K562 (cell line): ENCODE measurements at places on chromosomes 6 and 20.
A peak's percentile ranks its signal among the peaks of the same experiment; 100 is the strongest.

GRCh38 chr6:43268782-43269272, 25.5 kb downstream of the TTBK1 start:
- DNase-seq, result no peak

DNA sequence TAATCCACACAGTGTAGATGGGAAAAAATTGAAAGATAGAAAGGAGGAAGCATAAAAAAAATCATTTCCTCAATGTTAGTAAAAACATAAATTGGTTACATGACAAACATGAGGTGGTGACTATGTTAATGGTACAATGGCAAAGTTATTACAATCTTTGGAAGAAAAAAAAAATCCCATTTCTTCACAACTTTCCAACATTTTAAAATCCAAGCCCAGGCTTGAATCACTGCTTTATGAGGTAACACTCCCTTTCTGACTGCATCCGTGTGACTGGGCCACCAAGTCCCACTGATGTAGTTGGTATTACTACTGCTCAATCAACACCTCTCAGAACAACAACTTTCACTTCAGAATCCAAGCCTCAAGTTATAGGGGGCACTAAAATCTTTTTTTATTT, 160.4 kb downstream of the BTBD9 start:
- no peak for DNase-seq

GRCh38 chr20:57544838-57545564, 15.9 kb upstream of the PCK1 start:
- peak; percentile 22 for DNase-seq

GRCh38 chr20:13813910-13814309, 29.1 kb downstream of the NDUFAF5 start:
- DNase-seq, result no peak

GRCh38 chr6:11009353-11009752, 34.8 kb downstream of the ELOVL2 start:
- DNase-seq, result no peak

DNA sequence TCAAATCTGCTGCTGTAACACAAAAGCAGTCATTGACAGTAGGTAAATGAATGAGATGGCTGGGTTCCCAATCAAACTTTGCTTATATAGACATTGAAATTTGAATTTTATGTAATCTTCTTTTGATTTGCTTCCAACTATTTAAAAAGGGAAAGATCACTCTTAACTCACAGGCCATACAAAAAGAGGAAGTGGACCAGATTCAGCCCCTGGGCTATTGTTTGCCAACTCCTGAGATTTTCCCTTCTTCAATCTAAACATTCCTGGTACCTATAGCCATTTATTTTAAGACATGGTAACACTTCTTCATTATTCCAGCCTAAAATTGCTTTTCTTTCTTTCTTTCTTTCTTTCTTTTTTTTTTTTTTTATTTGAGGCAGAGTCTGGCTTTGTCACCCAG, 260.6 kb downstream of the TFAP2A start:
- no peak for DNase-seq

DNA sequence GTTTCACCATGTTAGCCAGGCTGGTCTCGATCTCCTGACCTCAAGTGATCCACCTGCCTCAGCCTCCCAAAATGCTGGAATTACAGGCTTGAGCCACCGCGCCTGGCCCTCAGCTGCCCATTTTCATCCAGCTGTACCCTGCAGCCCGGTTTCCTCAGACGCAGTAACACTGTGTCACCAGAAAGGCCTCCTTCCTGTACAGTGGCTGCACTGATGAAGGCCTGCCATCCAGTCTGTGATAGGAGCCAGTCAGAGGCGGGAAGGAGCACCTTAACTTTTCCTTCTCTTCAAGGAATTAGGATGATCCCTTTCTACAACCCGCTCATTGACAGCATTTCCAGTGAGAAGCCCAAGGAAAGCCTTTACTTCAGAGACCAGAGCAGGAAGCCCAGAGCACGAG, 75.9 kb downstream of the GFOD1 start:
- DNase-seq, result no peak

GRCh38 chr6:43658161-43658560, 13.3 kb downstream of the RSPH9 start:
- DNase-seq, result no peak

- DNase-seq, result no peak
Observed at GRCh38 chr6:166739976-166740318, 112.9 kb upstream of the RPS6KA2 start.

GRCh38 chr20:32649697-32650400, 23.9 kb downstream of the C20orf203 start:
- no peak for DNase-seq

GRCh38 chr6:112997421-112998085, 650.4 kb downstream of the RFPL4B start:
- DNase-seq, result no peak

GRCh38 chr6:304833-305370, 12.6 kb downstream of the DUSP22 start:
- DNase-seq, result no peak

GRCh38 chr6:135586844-135587243, 89.3 kb upstream of the AHI1 start:
- DNase-seq, result no peak

GRCh38 chr6:133973109-133973971, 20.3 kb downstream of the TBPL1 start:
- peak; percentile 69 for DNase-seq
